Activated CD4-positive, alpha-beta T cell treated with anti-CD3 and anti-CD28 coated beads, Interleukin-2, amount 50 U/mL, for 24 hours (primary cell): ENCODE measurements at places on chromosomes 1 and 21.

DNA sequence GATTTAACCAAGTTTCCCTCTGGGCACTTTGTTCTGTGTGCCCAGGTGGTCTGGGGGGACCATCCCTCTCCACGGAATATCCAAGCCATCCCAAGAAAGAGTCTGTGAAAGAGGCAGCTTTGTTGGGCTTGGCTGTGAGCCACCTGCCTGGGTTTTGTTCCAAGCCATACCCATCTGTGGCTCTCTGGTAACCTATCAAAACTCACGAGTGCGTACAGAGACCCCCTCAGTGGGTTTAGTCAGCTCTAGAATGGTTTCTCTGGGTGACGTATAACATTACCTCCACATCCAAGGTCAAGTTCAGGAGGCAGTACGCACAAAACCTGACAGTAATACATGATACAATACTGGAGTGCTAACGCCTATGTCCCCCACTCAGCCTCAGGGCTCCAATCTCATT is 54.2 kb downstream of the DNTTIP2 start:
- no peak for DNase-seq

DNA sequence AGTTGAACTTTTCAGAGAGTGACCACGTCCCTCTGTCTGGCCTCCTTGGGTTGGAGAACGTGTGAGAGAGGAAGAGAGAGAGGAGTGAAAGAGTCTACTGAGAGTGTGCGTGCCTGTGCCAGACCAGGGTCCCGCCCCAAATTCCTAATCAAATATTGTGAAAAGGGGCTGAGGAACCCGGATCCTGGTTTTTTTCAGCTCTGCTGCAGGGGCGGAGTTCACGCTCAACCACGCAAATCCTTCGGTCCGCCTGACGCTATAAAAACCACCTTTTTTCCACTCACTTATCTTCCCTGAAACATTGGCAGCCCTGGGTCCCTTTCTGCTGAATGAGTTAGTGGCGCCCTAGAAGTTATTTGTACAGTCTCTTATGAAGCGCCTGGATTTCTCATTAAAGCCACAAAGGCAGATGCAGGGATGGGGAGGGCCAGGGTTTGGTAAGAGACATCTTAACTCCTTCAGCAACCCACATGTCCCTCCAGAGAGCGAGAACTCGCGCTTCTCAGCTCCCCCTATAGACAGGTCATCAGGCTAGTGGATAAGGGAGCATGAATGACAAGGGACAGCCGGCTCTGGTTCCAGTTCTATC is at the start of gene FMOD:
FMOD (minus strand) TSS at position 86 of the 589 bp plus-strand sequence. CDS start 2,852 bp downstream, outside the sequence.
- no peak for DNase-seq

GRCh38 chr21:41186755-41187536 is 19.0 kb downstream of the BACE2 start:
- no peak for DNase-seq

DNA sequence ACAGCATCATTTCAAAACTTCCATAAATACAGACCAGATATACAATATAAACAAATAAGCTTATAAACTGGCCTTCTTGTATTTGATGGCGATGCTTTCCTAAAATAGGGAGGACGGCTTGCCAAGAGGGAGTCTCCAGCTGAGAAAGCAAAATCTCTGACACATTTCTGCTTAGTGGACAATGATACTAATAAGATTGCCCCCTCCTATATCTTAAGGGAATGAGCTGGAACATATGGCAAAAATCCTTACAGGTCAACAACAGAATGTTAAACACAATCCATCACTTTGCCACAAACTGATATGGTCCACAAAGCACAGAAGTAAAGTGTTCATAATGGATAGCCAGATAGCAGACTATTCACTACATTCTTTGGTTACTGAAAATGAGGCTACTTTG is 7.1 kb upstream of the GADD45A start:
- no peak for DNase-seq

GRCh38 chr1:98478121-98478520 is 183.4 kb upstream of the SNX7 start:
- no peak for DNase-seq

- no peak for DNase-seq
Measured at GRCh38 chr1:167927046-167927754, 9.3 kb upstream of the DCAF6 start.

DNA sequence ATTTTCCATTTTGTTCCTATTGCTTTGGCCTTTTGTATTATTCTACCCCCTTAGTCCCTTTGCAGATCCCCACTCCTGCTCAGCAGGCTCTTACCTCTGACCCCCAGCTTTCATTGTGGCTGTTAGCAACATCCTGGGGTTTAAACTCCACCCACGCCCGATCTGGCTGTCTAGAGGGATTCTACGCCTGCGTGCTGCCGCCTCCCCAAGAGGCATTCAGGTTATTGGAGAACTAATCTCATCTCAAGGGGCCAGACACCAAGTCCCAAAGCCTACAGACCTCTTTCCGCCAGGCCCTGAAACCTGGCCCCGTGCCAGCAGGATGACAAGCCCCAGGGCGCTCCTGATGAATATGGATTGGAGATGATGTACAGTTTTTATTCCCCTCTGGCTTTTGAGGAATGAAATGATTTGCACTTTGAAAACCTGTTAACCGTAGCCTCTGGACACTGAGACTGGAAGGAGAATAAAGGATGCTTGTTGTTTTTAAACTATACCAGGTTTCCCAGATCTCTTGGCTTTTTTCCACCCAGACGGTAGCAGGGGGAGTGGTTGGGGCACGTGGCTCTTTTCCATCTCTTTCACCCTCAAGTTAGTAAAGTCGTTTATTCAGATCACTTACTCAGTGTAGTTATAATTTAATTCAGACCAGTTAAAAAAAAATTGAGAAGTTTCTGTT is 14.5 kb upstream of the IKBKE start:
- no peak for DNase-seq

GRCh38 chr1:167775178-167775577 is 53.4 kb downstream of the MPZL1 start:
- no peak for DNase-seq

DNA sequence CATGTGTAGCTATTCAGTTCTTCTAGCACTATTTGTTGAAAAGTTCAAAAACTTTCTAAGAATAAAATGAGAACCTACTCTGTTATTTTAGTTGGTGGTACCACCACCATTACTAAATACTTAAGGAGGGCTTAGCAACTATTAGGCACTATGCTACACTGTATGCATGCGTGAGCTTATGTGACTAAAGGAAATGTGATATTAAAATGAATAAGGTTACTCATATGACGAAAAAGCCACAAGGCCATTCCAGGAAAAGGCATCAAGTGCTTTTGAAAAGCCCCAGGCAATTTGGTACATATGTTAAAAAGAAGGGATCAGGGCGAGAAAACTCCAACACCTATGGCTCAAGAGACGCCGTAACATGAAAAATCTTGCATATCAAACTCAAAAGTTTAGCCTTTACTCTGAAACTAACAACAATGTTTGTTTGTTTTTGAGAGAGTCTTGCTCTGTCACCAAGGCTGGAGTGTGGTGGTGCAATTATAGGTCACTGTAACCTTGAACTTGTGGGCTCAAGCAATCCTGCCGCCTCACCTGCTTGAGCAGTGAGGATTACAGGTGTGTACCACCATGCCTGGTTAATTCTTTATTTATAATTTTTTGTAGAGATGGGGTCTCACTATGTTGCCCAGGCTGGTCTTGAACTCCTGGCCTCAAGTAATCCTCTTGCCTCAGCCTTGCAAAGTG is 42.5 kb downstream of the EPRS1 start:
- DNase-seq = no peak

DNA sequence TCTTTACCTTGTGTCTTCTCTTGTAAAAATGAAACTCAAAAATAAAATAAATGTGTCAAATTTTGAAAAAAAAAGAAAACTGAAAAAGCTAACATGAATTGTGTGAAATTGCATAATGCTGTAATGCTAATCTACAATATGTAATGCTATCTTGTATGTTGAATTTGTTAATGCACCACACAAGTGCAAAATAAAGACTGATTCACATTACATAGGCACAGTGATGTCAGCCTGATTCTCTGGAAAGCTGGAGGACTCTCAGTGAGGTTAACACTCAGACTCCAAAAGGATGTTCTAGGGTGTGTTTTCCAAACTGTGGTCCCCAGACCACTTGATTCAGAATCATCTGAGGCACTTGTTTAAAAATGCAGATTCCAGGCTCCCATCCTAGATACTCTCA is 25.6 kb downstream of the SYT11 start:
- no peak for DNase-seq

DNA sequence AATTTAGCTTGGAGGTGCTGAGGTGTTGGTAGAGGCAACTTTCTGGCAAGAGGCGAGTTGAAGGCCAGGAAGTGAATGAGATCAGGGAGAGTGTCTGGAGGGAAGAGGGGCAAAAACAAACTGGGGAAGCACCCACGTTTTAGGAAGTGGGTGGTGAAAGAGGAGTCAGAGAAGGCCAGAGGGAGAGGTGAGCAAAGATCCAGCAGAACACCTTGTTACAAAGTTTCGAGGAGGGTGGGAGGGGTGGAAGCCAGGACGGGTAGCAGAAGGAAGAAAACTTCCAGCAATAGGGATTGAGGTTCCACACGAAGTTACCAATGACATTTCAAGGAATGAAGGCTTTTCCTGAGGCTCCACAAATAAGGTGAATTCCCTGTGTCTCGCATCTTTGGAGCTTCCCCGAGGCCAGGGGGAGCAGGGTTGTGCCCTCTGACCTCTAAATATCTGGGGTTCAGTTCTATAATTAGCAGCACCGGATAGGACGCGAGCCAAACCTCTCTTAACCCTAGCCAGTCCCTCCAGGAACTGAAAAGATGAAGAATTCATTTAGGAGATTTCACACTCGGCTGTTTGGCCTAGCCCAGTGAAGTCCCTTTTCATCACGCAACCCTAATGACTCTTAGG is 578 bp upstream of the SESN2 start:
- DNase-seq = no peak

DNA sequence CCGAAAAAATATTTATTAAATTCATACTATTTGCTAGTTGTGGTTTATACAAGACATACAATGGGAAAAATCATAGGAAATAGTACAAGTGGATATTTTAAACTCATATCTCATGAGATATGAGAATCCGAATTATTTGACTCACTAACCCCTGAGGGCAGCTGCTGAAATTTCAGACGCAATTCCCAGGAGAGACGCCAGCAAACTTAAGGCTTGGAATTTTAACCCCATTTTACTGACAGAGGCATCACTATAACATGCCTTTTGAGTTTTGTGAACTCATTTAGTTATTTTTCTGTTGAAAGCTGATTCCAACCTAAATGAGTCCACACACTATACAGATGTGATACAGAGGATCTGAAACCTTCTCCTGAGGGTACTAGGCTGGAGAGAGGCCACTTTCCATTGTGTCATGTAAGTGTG is 5.9 kb upstream of the MROH9 start:
- no peak for DNase-seq

DNA sequence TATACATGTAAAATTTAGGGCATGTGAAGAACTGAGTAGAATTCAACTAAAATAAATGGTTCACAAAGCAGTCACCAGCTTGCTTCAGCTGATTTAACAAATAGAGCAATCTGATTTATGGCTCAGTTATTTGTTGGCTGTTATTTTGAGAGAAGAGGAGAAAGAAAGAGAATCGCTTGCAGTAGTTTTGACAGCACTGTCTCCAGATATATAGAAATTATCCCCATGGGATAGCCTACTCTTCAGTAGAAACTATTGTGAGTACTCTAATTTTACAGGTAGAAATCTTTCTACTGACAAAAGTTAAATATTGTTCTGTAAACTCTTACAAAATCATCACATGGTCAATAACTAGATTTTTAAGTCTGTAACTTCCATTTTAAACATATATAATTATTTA is 1098.2 kb downstream of the MRPL39 start:
- no peak for DNase-seq
